ENCODE measurements at places on chromosomes 3 and 15.

DNA sequence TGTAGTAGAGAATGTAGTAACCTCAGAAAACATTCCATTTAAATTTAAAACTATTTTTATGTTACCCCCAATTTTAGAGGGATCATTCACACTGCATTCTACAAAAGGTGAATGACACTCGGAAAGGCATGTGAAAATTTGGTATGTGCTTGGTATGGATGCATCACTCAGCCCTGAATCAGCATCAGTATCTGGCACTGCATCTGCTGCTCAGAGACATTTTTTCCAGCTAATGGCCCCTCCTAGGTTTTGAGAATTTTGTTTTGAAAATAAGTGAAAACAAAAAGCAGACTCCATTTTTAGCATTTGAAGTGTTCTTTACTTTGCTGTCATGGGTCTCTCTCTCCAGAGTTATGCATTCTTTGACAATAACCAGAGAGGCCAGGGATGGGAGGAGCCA, 15.6 kb upstream of the WWTR1 start:
- DNase-seq, result no peak

- no peak for DNase-seq
These were observed 1.6 kb downstream of the GRIP2 start for GRCh38 chr3:14538451-14539088.

DNA sequence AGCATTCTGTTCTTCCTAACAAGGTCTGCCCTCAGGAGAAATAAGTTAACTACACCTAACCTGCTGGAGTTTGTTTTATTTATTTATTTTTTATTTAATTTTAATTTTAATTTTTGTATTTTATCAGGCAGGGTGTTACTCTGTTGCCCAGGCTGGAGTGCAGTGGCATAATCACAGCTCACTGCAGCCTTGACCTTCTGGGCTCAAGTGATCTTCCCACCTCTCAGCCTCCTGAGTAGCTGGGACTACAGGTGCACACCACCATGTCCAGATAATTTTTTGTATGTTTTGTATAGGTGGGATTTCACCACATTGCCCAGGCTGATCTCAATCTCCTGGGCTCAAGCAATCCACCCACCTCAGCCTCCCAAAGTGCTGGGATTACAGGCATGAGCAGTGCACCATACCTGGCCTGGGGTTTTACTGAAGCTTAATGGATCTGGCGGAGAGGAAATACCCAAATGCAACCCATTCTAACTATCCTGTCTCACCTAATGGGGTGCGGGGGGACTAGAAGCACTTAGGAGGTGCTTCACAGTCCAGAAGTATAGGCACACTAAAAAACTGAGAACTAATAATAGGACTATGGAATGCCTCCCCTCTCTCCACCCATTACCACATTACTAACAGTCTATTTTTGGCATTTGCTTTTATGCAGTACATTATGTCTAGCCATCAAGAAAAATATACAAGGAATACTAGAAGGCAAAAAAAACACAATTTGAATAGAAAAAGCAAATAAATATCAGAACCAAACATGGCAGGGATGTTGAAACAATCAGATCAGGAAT, 61.4 kb downstream of the TTBK2 start:
- DNase-seq, result no peak

DNA sequence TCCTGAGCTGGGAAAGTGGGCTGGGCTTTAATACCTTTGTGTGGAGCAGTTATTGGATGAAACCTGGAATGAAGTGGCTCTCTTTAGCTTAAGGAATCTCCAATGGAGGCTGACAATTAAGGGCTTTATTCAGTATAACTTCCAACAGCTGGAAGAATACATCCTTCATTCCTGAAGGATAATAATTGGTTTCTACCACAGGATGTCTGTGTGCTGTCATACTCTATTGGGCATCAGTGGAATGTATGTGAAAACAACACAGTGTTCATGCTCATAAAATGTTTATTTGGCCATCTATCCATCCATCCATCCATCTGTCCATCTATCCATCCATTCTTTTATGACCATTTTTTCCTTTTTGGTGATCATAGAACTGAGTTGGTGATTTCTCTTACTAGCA, 220.7 kb upstream of the GAP43 start:
- no peak for DNase-seq

- DNase-seq, result no peak
These were observed 92.8 kb upstream of the NMNAT3 start for GRCh38 chr3:139770577-139770976.

DNA sequence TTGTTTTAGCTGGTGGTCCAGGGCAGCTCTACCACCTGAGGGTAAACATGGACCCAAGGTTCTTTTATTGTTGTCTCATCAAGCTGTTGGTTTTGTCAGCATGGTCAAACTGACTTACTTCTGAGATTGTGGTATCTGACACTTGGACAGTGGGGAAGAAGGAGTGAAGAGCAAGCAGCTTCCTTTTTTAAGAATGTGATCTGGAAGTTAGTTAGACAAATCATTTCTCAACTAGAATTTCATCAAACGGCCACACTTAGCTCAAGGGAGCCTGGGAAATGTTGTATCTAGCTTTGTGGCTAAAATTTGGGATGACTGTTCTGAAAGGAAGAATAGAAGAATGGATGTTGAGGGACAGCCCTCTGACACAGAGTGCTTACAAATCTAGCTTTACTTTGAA, 215.2 kb downstream of the ZNF621 start:
- no peak for DNase-seq

DNA sequence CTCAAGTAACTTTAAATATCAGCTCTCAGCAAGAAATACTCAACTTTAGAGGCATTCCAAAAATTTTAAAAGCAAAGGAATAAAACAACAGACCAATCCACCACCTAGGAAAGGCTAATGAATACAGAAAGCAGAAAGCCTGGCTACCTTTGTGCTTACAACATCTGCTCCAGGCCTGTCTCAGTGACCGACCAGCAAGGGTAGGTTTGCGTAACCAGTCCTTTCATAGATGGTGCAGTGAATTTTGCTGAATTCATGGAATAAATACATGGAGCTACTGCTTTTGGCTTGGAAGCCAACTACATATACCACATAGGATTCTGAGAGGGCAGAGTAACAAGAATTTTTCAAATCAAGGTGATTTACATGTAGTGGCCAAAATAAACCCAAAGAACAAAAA, 27.2 kb downstream of the ETV5 start:
- DNase-seq, result no peak

DNA sequence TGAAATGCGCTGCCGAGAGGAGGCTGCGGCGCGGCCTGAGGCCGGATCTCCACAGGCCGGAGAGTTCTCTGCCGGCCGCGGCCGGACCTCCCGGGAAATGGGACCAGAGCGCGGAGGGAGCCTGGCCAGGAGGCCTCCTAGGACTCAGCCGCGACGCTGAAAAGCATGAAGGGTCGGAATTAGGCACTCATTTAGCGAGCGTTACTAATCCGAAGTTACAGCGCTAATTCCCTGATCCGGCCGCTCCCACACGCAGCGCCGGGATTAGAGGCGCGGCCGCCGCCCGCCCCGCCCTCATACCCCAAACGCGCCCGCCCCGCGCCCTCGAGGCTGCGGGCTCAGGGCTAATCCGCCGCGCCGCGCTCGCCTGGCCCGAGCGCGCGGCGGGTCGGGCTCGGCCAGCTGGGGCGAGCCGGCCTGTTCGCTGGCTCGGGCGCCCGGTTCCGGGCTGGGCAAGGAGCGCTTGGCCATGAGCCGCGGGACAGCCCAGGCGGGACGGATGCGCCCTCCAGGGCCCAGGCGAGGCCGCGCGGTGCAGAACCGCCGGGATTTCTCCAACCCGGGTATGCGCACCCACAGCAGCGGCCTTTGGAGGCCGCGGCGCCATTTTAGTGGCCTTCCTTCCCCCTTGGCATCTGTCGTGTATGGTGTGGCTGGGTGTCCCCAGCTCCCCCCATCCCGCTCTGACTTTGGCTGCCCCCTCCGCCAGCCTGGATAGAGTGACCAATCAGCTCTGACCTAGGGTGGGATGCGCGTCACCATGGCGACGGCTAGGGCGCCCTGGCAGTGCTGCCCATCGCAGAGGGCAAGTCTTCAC, 36.8 kb upstream of the POLG start:
- no peak for DNase-seq

DNA sequence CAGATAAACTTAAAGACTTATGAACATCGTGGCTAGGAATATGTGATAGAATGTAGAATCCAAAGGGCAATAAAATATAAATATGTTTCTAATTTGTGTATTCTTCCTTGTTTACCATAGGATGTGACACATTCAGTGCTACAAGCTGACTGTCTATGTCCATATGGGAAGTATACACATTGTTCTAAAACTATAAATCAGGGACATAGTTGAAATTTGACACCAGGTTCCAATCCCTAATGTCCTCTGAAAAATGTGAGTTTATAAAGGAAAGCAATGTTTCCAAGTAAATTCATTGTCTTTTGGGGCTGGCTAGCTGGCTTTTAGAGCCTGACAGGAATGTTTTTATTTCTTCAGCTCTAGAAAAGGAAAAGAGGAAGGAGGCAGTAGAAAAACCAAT, 273.6 kb downstream of the CNTN4 start:
- DNase-seq, result peak; percentile 32

DNA sequence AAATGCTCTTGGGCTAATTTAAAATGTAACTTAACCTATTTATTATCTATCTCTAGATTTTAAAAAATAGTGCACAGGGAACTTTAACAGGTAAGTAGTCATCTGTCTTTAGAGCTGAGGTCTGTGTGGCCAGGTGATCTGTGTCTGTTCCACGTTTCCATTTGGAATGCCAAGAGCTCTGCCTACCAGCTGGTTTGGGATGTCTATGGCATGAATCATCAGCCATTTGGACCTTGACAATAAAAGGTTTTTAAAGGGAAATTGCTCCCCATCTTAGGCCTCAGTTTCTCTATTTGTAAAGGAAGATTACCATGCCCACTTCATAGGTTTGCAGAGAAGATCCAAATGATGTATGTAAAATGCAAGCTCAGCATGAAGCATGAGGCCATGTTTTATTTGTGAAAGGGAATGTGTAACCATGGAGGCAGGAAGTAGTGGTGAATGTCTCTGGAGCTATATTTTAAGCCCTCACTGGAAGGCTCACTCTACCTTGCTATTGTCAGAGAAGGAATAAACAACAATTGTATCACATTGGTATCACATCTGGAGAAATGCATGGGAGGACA, 548.1 kb upstream of the LMCD1 start:
- no peak for DNase-seq

DNA sequence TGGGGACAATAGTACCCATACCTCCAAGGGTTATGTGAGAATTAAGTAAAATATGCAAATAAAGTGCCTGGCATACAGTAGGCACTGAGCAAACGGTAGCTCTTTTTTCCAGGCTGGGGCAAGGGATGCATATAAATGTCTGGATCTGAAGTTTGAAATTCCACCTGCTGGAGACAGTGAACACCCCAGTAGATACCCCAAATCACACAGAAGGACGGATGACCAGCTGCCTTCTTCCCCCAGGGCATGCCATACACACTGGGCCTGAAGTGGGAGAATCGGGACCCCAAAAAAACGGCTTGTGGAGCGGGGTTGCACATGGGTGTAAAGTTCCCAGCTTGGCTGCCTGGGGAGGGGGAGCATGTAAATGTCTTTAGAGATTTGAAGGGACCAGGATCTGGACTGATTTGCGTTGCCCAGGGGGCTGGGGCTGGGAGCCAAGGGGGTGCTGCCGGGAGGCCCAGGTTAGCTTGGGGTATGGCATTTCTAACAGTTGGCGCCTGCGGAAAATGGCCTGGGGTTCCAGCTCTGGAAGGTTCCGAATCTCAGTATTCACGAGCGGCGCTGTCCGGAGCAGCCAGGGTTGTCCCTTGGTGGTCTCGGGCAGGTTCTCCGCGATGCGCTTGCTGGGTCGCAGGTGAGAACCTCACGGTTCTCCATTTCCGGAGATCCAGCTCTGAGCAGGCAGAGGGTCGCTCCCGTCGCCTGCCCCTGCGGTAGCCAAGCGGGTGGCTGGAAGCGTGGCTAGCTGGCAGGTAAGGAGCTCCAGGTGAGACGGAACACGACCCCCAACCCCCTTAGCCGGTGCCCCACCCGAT, 42.6 kb upstream of the POLG start:
- DNase-seq, result no peak

DNA sequence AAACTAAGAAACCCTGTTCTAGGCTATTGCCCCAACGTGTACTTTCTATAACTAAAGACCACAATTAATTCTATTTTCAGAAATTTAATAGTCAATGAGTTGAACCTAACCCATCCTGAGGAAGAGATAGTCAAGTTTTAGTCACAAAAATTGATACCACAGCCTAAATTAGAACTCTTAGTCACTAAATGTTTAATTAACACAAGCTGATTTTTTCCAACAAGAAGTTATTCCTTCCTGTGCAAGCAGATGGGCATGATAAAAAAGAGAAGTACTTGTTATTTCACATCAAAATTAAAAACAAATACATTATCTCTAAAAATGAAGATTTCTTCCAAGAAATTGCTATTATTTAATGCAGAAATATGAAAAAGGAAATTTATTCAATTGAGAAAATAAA, 38.4 kb upstream of the TERB2 start:
- DNase-seq, result no peak

DNA sequence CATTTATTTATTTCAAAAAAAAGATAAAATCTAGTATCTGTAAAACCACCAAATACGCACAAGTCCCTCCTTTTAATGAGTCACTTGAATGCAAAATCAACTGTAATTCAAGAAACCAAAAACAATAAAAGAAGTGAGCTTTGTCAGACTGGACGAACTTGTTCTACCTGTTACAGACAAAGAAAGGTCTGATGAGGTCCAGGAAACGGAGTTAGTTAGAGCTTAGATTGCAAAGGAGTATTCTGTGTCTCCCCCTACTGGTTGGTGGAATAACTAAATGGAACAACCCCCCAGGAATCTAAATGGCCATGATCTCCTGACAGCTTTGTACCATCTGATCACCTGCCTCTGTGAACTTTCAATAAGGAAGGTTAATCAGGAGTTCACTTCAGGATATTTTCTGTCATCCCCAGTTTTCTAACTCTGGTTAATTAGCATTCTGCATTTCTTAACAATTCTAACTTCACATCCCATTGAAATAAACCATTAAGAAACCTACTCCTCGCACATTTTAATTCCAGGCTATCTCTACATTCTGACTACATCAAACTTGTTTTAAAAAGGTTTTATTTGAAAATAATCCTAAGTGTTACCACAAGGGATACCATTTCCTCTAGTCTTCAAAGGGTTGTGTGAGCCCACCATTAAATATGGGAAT, 333.0 kb upstream of the SATB1 start:
- DNase-seq, result peak; percentile 5

DNA sequence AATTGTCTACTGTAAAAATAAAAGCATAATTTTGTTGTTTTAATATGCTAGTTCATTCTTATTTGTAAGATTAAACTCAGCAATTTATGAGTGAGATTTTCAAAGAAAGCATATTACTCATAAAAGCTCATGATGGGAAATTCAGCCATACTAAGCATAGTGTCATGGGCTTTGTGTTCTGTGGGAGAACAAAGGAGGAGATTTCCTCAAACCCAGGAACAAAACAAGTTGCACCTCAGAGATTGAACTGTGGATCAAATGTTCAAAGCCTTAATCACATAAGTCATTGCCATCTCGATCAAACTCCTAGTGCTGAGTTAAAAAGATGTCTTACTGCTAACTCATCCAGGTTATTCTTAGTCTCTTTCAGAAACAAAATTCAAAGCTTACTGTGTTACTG, 85.6 kb upstream of the PDZRN3 start:
- DNase-seq, result no peak

DNA sequence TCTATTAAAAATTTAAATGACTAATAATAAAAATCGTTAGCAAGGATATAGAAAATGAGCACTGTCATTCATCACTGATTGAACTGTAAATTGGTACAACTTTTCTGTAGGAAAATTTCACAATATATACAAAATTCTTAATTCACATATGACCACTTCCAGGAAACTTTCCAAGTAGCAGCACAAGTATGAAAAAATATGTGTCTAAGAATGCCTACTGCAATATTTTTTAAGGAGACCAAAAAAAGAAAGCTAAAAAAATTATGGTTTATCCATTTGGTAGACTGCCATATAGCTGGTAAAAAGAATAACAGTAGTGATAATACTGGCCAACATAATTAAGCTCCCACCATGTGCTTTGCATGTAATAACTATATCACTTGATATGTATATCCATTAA, 59.2 kb downstream of the KLHL6 start:
- no peak for DNase-seq
